ENCODE measurements at places on chromosomes 11 and 22.
A peak's percentile ranks its signal among the peaks of the same experiment; 100 is the strongest.

DNA sequence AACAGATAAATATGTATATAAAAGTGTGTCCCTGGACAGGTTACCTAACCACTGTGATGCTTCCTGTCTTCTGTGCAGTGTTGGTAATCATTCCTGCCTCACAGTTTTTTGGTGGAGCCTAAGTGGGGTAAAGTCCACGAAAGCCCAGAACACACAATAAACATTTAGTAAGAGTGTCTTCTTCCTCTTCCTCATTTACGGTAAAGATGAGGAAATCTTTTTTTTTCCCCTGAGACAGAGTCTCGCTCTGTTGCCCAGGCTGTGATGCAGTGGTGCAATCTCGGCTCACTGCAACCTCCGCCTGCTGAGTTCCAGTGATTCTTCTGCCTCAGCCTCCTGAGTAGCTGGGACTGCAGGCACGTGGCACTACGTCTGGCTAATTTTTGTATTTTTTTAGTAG is 117.1 kb downstream of the LDLRAD3 start:
- no peak for DNase-seq

GRCh38 chr22:22714600-22715335 is 70.4 kb downstream of the GGTLC2 start:
- no peak for DNase-seq

DNA sequence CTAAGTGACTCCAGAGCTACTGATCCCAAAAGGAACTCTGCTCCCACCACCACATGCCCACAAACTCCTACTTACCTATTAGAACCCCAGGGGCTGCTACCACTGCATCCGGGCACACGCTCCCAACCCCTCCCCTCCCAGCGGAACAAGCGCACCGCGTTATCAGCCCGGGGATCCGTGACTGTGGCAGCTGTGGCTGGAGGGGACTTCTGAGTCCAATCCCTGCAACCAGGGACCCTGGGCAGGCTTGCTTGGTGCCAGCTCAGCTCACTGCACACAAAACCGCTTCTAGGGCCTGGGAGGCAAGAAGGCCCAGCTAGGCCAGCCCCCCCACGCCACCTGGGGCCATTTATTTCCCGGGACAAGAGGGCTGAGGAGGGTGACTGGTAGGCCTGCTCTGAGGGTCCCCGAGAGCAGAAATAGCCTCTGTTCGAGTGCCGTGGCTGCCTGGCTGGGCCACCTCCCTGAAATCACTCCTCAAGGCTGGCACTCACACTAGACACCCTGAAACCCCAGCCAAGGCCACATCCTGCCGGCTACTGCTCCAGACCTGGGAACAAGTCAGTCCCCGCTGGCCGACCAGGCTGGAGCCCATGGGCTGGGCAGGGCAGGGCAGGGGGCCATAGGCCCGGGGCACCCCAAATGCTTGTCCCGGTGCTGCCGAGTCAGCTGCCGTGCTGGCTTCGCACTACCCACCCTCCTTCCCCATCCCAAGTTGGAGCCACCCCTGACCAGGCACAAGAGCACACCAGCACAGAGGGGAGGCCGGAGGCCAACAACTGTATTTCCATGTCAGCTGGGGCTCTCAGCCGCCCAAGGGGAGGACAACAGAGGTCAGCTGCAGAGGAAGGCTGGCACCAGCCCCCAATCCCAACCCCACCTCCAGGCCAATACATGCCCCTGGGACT is 1.9 kb upstream of the IFITM10 start:
- no peak for DNase-seq

DNA sequence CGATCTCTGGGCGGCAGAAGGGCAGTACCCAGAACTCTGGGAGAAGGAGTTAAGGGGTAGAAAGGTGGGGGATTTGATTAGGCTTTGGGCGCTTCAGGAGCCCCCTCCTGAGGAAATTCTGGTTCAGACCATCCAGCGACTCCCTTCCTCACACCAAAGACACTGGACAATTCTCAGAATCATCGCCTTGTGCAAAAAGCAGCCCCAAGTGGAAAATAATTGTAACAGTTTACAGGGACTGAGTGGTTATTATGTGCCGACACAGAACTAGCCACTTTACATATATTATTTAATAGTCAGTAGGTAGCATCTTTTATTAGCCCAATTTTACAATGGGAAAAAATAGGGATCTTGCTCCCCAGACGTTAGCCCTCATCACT is 662 bp upstream of the TRIM3 start:
- no peak for DNase-seq

- DNase-seq: no peak
Observed at GRCh38 chr11:38384568-38384967, 1786.5 kb upstream of the RAG2 start.

GRCh38 chr11:44319170-44319551 is 9.2 kb upstream of the ALX4 start:
- no peak for DNase-seq

DNA sequence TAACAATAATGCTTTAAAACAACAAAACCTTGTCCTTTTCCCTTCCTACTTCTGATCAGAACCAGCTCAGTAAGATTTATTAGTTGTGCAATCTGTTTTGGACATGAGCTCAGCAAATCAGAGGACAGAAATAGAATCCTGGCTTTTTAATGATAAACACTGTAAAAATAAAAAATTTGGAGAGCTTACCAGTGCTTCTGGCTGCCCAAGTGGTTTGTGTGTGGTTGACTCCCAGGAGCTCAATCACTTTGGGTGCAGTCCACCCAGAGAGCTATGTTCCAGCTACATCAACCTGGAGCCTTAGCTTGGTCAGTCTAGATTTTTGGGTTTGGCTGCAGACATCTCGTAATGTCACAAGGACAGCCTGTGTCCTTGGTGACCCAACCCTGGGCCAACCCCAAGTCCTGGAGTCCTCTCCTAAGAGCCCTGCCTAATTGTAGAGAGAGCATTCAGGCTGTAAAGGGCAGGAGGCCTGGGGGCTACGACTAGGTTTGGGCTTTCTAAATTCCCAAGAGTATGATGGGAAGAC is 28.5 kb downstream of the CD44 start:
- no peak for DNase-seq

DNA sequence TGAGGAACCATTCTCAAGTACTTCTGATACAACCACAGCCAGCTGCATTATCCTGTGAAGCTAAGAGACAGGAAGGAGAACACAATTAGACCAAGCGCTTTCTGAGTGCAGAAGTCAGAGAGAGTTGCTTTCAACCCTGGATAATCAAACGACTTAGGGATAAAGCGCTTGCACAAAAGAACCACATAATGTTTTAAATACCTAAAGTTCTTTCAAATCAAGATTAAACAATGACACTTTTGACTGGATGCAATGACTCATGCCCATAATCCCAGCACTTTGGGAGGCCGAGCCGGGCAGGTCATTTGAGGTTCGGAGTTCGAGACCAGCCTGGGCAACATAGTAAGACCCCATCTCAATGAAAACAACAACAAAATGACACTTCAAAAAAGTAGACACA is 145.1 kb downstream of the SWAP70 start:
- DNase-seq: no peak

GRCh38 chr11:14270690-14271542 is 88.1 kb downstream of the RRAS2 start:
- peak; percentile 61 for DNase-seq

DNA sequence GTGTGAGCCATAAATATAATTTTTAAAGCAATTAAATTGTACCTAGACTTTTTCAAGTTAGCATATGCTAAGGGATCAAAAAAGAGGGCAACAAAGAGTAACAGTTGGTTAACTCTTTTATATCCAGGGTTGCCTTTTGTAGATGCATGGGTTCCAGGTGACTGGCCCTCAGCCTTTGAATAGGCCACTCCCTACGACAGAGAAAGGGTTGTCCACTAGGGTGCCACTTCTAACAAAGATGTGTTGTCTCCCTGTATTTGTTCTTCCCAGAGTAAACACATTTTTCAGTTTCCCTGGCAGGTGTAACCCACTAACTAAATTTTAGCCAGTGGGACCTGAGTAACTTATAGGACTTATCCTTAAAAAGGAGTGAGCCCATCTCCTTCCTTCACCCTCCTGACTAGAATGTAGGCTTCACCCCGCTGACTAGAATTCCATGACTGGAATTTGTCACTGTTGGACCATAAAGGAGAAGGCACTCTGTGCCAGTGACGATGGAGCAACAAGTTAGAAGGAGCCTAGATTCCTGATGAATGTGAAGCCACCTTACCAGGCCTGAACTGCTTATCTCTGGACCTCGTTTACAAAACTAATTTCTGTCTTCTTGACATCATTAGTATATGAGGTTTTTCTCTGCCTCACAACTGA is 16.6 kb downstream of the TUG1 start:
- no peak for DNase-seq

DNA sequence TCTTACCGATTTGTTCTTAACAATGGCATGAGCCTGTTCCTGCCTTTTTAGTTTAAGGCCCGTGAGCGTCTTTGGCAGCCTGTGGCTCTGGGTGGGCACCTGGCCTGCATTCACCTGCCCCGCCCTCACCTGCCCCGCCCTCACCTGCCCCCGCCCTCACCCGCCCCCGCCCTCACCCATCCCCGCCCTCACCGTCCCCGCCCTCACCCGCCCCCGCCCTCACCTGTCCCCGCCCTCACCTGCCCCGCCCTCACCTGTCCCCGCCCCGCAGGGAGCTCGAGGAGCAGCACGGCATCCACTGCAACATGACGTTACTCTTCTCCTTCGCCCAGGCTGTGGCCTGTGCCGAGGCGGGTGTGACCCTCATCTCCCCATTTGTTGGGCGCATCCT is 14.2 kb downstream of the GATD1 start:
- DNase-seq: no peak

DNA sequence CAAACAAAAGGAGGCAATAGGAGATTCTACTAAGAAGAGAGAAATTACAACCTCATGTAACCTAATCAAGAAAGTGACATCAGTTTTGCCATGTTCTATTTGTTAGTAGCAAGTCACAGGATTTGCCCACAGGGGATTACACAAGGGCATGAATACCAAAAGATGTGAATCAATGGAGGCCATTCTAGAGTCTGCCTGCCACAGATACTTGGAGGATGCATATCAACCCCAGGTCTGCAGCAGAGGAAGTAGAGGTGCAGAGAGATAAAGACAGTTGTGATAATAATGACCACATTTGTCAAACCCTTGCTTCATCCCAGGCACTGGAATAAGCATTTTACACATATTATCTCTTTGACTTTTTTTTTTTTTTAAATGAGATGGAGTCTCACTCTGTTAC is 2.4 kb upstream of the ASCC2 start:
- DNase-seq: no peak

DNA sequence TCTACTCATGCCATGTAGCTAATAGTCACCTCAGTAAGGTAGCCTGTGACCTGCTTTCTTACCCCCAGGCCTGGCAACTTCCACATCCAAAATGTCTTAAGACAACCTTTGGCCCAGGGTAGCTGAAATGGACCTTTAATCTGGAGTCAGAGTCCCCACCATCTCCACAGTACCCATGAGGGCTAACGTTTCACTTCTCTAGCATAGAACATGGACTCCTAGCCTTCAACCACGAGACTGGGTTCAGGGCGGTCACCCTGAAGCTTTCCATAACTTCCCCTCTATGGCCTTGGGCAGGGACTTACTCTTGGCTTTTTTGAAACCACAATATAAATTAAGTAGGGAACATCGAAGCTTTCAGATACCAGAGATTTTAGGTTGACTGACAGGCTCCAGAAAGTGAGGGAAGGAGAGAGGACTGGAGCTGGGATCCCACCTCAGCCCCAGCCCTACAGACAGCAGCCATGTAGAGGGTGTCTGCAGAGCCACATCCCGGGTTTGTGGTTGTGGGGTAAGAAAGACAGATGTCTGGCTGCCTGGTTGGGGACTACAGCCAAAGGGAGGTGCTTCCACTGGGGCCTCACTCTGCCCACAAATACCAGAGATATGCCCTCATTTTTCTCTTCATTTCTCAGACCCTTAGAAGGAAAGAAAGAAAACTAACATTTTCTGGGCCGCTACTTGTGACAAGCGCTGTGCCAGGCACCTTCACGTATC is 2.6 kb downstream of the TBC1D10A start:
- peak; percentile 87 for DNase-seq

DNA sequence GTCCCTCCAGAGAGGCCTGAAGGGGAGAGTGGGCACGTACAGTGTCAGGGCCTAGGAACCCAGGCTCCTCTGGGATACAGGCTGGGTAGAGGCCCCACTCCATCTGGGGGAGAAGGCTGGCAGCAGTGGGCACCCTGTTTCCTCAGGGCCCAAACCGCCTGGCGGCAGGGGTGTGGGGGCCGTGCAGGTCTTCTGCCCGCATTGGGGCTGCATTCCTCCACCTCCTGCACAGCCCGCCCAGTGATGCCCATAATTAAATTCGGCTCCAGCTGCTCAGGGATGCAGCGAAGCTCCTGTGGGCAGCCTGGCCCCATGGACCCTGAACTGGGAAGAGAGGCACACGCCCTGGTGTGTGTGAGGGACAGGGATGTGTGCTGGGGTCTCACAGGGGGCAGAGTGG is 35.4 kb downstream of the KCNQ1OT1 start:
- no peak for DNase-seq

- DNase-seq: no peak
Observed at GRCh38 chr22:46854125-46854870, 91.8 kb downstream of the TBC1D22A start.

- DNase-seq: no peak
Observed at GRCh38 chr11:77413850-77414460, 59.9 kb downstream of the PAK1 start.

- no peak for DNase-seq
Observed at GRCh38 chr11:65894034-65894591, 3.6 kb downstream of the CCDC85B start.

DNA sequence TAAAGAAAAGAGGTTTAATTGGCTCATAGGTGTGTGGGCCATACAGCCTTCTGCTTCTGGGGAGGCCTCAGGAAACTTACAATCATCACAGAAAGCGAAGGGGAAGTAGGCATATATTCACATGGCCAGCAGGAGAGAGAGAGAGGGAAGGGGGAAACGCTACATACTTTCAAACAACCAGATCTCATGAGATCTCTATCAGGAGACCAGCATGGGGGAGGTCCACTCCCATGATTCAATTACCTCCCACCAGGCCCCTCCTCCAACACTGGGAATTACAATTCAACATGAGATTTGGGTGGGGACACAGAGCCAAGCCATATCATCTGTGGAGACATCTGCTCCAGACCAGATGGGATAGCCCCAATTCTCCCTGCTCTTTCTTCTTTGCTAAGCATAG is 866.0 kb downstream of the BRD1 start:
- DNase-seq: no peak

GRCh38 chr22:26894766-26895485 is 237.5 kb downstream of the MIAT start:
- DNase-seq: no peak
